Glutamatergic neuron (in vitro differentiated cells): ENCODE measurements at places on chromosomes 3 and 15. TPM values are rescaled to one million over a fixed set of nuclear protein-coding genes. Genes with fewer than 3 reads are reported as not detected.
A peak's percentile ranks its signal among the peaks of the same experiment; 100 is the strongest.

CFAP100 gene
- not detected for total RNA-seq

GOLGA8G gene
- not detected for total RNA-seq

CTXN2 gene
- 0.22 TPM for total RNA-seq

ZNF662 gene
- 16.3 TPM for total RNA-seq

KBTBD12 gene
- total RNA-seq = not detected

GCSAM gene
- not detected for total RNA-seq

DNA sequence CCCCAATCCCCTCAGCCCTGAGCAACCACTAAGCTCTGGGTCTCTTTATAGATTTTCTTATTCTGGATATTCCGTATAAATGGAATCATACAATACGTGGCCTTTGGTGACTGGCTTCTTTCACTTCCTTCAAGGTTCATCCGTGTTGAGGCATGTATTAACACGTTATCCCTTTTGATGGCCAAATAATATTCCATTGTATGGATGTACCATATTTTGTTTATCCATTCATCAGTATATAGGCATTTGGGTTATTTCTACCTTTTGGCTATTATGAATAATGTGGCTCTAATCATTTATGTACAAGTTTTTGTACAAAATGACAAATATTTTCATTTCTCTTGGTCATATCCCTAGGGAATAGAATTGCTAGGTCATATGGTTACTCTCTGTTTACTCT lies 284.4 kb downstream of the FAM43A start:
- no peak for DNase-seq

- DNase-seq = no peak
Measured at GRCh38 chr3:180375831-180376230, 226.1 kb upstream of the TTC14 start.

DNA sequence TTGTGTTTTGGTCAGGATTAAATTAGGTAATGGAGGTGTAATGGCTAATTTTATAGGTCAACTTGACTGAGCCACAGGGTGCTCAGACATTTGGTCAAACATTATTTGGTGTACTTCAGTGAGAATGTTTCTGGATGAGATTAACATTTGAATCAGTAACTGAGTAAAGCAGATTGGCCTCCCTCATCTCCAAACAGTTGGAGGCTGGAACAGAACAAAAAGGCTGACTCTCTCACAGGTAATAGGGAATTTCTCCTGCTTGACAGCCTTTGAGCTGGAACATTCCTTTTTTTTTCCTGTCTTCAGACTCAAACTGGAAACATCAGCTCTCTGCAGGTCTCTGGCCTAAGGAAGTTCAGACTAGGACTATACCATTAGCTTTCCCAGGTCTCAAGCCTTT lies 280.7 kb downstream of the ZBTB20 start:
- DNase-seq = no peak

DNA sequence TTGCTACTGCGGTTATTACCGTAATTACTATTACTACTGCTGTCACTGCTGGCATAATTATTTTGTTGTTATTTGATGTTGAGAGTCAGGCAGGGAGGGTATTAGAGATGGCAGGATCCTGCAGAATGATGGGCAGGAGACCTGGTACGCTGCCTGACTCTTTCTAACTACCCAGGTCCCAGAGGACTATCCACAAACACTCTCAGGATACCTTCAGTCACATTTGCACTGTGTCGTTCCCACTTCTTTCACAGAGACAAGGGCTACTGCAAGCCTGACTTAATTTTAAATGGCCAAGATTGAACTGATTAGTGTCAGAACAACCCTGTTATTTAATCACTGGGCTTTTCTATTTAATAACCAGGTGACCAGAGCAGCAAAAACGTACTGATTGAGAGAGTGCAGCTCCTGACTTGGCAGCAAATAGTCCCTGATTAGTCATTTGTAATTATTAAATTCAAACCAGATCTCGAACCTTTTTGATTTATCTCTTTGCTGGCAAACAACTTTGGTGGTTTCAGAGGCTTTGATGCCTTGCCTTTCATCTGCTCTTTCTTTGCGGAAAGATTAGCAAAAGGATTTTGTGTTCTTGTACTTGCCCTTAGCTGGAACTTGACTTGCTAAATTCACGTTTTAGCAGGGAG lies 88.8 kb upstream of the ARHGEF3 start:
- no peak for DNase-seq

DNA sequence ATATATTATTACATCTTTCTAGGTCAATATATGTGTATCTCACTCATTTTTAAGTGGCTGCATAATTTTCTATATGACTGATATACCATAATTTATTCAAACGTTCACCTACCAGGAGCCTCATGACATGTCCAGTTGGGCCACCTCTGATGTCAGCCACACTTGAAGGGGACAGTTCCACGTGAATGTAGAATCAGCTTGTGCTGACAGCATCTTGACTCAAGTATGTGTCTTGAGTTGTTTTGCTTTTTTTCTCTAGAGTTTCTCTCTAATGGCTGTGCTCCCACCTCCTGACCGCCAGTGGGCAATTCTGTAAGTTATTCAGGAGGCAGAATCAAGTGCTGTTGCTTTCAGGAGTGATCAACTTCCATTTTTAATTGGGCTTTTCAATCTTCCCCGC lies 237.9 kb downstream of the NFKBIZ start:
- no peak for DNase-seq

DNA sequence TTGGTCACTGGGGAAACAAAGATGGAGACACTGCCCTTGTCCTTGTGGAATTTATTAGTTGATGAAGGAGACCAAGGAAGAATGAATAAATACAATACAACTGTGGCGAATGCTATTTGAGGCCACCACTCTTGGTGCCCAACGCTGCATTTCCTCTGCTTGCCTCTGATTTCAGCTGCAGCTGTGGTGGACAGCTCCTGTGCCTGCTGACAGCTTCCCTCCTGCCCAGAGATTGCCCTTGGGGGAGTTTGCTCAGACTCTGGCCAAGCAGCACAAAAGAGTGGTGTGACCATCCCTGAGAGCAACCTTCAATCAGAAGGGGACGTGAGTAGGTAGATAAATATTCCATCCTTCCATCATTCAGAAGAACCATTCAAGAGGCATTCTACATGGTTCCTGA lies 64.6 kb upstream of the FHIT start:
- no peak for DNase-seq

DNA sequence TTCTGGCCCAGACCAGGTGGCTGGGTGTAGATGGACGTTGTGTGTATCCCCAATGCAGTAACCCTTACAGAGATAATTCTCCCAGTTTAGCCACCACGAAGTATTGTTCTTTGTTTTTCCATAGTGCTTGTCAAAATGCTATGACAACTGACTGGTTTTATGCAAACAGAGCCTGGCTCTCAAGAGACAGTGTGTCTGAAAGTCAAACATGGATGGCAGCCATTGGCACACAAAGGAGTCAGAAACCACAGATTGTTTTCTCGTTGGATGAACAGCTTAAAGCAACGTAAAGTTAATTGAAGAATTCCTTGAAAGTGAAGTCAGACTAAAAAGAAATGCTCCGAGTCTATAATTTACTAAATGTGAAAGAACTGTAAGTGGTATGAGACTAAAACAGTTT lies 91.2 kb downstream of the FILIP1L start:
- DNase-seq = no peak

GRCh38 chr15:72199721-72200212 lies 2.2 kb upstream of the GRAMD2A start:
- peak; percentile 79 for DNase-seq

- DNase-seq = no peak
Measured at GRCh38 chr3:38634111-38634510, 15.4 kb downstream of the SCN5A start.

DNA sequence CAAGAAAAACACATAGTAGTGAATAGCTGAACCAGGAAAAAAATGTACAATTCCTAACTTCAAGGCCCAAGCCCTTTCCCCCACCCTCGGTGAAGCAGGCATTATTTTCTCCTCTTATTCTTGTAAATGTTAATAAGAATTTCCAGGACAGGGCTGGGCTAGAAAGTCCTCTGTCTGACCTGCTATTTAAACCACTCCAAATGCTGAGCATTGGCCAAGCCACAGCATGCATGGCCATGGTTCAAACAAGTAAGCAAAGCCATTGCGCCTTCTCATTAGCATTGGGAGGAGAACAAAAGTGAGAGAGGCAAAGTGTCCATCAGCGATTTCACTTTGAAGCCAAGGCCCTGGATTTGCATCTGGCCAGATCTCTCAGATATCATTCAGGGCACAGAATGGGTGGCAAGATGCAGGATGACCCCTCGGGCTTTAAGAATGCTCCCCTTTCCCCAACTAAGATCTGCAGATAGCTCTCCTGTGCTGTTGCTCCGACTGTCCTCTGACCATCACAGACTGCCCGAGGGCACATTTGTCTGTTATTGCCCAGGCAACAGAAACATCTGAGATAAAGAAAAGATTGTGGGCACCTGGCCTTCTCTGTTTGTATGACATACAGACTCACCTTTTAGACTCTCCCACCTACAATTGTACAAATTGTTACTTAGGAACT lies 46.3 kb downstream of the CEMIP start:
- DNase-seq = no peak

- no peak for DNase-seq
Measured at GRCh38 chr15:29083858-29084257, 185.8 kb downstream of the NSMCE3 start.

GRCh38 chr3:106683953-106684620 lies 693.2 kb upstream of the CCDC54 start:
- no peak for DNase-seq

GRCh38 chr3:24573576-24573975 lies 78.9 kb upstream of the THRB start:
- no peak for DNase-seq

DNA sequence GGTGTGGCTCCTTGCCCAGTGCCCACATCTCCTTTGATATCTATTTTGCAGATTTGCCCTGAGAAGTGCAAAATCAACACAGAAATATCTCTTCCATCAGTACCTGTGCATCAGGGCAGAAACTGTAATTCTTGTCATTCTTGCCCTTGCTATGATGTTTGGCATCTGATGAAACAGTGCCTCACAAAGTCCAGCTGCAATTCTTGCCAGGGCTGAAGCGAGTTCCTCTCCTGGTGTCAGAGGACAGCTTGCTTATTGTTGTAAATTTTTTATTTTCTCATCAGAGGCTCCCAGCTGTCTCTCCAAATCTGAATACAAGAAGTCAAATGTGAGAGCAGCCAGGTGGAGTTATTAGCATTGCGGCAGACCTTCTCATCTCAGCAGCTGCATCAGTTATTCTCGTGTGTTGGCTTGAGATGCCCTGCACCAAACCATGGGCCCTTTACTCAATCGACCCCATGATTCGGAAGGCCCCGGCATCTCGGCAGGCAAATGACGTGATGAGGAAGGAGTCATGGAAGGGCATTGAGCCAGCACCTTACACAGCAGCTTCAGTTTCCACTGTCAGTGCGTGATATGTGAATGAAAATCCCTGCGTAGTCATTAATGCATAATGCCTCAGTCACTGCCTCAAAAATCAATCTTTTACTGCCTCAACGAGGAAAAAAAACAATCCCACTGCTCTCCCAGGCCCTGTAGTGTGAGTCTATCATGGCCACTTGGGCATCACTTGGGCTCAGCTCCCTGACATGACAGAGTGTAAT lies 93.4 kb downstream of the CCNL1 start:
- DNase-seq = no peak

GRCh38 chr15:67120839-67121643 lies 55.6 kb downstream of the SMAD3 start:
- DNase-seq = no peak

DNA sequence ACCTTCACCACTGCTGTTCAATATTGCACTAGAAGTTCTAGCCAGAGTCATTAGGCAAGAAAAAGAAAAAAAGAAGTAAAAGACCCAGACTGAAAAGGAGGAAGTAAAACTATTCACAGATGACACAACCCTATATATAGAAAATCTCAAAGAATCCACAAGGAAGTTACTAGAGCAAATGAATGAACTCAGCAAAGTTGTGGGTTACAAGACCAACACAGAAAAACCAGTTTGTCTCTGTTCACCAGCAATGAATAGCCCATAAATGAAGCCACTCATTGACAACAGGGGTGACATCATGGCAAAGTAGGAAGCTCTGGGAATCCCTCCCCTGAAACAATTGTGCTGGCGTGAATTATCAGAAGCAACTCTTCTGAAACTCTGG lies 4.6 kb downstream of the CFAP100 start:
- DNase-seq = no peak

DNA sequence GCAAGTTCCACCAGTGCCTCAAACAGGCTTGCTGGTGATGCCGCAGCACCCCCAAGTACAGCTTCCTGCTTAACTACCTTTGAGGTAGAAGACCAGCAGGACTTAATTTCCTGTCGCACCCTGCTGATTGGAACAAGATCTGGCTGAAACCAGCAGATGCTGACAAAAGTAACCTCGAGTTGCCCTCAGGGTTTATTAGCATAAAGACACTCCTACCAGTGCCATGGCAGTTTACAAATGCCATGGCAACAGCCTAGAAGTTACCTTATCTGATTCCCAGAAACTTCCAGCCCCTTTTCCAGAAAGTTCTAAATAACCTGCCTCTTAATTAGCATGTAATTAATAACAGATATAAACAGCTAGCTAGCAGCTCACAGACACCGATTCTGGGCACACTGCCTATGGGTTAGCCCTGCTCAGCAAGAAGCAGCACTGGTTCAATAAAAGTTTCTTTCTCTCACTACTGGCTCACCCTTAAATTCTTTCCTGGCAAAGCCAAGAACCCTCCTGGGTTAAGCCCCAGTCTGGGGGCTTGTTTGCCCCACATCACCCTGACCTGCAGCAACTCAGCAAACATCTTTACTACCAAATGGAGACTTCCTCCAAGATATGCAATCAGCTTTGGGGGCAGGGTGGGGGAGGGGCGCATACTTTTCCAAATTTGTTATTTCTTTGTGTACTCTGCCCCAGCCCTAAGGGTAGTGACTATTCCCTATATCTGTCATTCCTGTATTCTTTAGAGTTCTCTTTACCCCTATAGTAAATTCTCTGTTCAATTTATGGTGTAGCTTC lies 54.2 kb downstream of the MAP4 start:
- no peak for DNase-seq

- no peak for DNase-seq
Measured at GRCh38 chr3:151919446-151919845, 46.0 kb downstream of the SUCNR1 start.

DNA sequence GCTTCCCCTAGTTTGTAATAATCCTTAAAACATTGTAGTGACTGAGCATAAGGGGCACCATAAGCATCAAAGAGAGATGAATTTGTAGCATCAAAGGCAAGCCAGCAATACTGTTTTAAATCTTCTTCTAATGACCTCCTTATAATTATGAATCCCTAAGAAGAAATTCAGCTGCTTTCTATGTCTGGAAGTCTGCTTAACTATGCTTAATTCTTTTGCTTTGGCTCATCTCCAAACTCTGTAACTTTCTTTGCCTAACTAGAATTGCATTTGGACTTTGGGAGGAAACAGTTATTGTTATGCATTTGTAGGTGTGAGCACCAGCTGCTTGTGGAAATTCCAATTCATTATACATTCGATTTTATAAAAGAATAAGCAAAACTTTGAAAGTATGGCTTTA lies 117.7 kb upstream of the SPATA16 start:
- DNase-seq = no peak

DNA sequence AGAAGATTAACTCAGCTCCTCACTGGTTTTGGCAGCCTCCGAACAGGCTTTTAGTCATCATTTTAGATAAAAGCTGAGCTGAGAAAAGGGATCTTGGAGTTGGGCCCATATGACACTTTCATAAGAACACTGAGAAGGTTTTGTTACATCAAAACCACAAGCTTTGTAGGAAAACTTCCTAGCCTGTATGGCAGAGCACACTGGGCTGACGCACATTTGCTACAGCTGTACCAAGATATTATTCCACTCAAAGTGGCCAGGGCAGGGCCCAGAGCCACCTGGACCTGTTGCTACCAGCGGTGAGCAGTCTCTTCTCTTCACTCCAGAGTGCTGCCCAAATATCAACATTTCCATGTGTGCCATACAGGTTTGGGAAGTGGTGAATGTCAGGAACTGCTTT lies 160.5 kb upstream of the CCDC54 start:
- DNase-seq = no peak
